ENCODE measurements at places on chromosomes 1 and 21. TPM values are rescaled to one million over a fixed set of nuclear protein-coding genes. Genes with fewer than 3 reads are reported as not detected.

GRCh38 chr1:196115646-196116045 lies 492.6 kb downstream of the KCNT2 start:
- DNase-seq, result no peak

GRCh38 chr1:169130683-169131082 lies 24.2 kb downstream of the ATP1B1 start:
- DNase-seq, result no peak

- no peak for DNase-seq
Measured at GRCh38 chr21:34618941-34619340, 4.0 kb upstream of the RCAN1 start.

Gene DNASE2B
- not detected for total RNA-seq

DNA sequence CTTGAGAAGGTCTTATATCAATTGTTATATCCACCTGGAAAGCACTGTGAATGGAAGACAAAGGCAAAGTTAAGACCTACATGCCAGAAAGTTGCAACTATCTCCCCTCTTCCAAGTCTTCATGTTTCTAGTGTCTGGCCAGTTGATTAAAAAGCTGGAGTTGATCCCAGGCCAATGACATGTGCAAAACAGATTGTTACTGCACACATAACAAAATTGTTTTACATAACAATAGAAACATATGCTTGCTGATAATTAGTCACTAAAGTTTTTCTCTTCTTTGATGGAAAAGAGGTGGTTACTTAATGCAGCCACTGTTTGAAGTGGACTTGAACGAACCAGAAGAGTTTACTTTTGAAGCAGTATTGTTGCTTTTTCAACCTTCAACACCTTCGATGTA lies 158.2 kb downstream of the TGFBR3 start:
- peak; percentile 83 for DNase-seq

- no peak for DNase-seq
Measured at GRCh38 chr1:90434460-90434859, 282.6 kb downstream of the BARHL2 start.

DNA sequence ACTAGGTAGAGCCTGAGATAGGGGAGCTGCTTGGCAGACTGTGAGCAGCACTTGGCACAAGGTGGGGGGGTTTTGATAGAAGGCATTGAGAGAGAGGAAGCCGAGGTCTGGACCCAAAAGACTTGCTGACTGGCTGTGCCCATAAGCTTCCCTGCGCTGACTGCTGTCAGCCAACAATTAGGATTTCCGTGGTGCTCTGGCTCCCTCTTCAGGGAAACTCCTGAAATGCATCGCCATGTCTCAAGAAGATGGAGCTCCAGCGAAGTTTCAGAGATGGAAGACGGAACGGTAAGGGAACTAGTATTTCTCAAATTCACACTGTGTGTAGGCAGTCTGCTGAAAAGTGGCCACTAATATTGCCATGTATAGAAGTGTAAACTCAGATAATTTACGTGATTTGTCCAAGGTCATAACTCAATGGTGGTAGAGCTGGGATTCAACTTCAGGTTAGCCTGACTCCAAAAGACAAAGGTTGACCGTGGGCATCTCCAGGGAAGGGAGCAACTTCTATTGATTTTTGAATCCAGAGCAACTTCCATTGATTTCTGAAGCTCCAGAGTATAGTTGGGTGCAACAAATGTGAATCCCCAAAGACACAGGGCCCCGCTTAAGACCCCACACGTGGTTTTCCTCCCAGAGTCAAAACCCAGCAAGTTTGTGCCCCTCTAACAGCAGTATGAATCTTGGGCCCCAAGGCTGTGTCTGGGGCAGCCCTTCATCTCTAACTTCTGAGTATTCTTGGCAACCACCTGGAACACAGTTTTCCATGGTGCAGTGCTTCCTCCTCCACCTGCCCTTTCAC lies 44.5 kb upstream of the CRNN start:
- DNase-seq, result peak; percentile 46

Gene PATJ
- total RNA-seq, result 34.5 TPM

Gene C1orf141
- total RNA-seq, result not detected

DNA sequence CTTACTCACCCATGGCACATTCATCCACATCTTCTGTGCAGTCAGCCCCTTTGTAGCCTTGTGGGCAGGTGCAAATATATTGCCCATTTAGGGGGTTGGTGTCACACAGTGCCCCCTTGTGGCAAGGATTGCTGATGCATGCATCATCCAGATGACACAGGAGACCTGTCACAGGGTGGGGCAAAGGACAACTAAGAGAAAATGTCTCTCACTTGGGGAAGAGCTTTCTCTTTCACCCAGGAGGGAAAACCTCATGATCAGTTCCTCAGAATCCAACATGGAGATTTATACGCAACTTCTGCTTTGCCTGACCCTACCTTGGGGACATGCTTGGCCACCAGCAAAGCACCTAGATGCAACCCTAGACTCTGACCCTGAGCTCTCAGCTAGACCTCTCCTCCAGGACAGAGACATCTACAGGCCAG lies 71.8 kb upstream of the ADAM30 start:
- no peak for DNase-seq
